ENCODE measurements at places on chromosomes 3 and 15. TPM values are rescaled to one million over a fixed set of nuclear protein-coding genes. Genes with fewer than 3 reads are reported as not detected.

- DNase-seq, result no peak
These were observed 1098.3 kb downstream of the NAALADL2 start for GRCh38 chr3:175957427-175957826.

DNA sequence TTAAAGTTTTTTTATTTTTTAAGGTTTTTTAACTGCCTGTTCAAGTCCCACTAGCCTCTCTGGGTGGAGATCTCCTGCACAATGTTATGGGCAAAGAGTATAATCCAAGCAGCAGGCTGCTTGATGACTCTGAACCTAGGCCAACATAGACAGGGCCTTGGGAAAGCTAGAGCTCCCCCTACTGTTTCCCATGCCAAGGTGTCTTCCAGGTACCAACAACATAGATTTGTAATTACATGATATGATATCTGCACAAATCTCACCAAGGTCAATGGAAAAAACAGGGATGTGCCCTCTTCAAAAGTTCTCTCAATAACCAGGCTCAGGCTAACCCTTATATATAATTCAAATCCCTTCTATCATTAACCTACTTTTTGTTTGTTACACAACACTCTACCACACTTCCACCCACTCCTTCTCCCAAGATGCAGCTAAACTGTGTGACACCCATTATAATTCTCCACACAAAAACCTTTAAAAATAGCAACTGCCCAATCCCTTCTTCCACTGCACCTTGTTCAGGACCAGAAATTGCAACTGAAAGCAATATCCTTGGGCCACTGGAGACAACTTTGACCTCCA, 43.8 kb downstream of the RBM15B start:
- DNase-seq, result peak; percentile 41

- DNase-seq, result no peak
These were observed 181.6 kb downstream of the EPHA6 start for GRCh38 chr3:96996009-96996408.

- no peak for DNase-seq
These were observed 134.6 kb downstream of the SLC25A26 start for GRCh38 chr3:66355394-66355793.

DNA sequence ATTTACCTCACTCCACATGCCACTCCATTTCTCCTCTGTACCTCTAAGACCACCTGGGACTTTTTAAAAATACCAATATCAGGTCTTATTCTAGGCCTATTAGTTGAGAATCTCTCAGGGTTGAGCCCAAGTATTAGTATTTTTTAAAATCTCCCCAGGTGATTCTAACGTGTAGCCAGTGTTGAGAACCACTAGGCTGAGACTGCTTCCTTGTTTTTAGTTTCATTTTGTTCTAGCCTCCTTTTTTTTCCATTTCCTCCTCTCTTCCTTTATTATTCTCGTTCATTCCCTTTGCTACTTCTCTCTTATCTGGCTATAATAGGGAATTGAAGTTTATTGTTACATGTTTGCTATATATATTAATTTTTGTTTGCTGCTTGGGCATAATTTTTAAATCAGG, 217.8 kb upstream of the CD96 start:
- no peak for DNase-seq

DNA sequence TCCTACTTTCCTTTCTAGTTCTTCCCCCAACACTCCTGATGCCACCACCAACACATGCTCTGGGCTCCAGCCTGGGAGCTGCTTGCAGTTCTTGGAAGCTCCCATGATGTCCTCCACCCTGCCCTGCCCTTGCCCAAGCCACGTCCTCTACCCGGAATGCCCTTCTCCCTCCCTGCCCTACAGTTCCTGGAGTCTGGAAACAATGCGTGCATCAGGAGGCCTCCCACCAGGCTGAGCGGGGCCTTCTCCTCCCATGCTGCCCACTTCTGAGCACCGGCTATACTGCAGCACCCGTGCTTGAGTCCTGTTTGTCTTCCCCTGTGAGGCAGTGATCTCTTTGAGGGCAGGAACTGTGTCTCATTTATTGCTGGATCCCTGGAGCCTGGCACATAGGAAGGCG, 44.6 kb downstream of the DGKG start:
- no peak for DNase-seq

DNA sequence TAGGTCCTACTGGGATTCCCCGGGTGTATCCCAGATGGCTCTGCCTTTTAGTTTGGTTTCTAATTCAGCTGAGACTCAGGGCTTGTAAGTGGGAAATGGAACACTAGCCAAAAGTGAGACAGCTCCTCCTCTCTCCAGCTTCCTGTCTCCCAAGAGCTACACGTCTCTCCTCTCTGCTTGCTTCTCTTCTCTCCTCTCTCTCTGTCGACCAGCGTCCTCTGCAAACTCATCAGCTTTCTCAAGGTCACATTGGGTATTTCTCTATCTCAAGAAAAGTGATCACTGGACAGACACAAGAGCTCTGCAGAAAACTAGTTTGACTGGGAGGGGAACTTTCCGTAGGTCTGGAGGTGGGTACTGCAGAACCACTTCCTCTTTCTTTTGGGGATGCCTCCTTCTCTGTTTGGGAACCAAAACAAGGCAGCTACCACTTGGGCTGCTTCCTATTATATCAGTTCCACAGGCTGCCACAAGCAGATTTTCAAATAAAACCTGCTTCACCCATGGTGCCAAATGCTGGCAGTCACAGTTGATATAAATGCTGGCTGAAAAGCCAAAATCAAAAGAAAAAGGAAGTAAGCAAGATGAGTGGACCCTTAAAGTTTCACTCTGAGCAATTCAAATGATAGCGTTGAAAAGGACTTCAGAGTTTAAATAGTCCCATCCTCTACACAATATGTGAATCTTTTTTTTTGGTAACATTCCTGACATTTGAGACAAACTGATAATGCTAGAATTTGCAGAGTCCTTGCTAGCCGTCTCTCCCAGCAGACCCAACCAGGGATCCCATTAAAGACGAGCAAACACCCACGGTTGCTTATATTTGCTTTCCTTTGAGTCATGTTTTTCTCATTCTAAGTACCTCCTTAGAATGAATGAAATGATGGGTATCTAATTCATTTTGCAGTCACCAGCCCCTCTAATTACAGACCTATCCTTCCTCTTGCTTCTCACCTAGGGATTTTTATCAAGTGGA, 7.2 kb upstream of the DYNC1LI1 start:
- peak; percentile 65 for DNase-seq

GRCh38 chr15:57205996-57206395, 170.3 kb upstream of the CGNL1 start:
- no peak for DNase-seq

GRCh38 chr3:27658741-27659140, 63.4 kb downstream of the EOMES start:
- no peak for DNase-seq

DNA sequence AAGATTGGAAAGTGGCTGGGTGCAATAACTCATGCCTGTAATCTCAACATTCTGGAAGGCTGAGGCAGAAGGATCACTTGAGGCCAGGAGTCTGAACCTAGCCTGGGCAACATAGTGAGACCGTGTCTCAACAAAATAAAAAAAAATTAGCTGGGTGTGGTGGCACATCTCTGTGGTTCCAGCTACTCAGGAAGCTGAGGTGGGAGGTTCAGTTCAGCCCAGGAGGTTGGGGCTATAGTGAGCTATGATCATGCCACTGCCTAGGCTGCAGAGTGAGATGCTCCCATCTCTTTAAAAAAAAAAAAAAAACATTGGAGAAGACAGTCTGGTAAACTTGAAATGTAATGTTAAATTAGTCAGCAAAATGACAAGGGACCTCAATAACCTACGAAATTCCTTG, 57.9 kb downstream of the STAG1 start:
- DNase-seq, result no peak

DNA sequence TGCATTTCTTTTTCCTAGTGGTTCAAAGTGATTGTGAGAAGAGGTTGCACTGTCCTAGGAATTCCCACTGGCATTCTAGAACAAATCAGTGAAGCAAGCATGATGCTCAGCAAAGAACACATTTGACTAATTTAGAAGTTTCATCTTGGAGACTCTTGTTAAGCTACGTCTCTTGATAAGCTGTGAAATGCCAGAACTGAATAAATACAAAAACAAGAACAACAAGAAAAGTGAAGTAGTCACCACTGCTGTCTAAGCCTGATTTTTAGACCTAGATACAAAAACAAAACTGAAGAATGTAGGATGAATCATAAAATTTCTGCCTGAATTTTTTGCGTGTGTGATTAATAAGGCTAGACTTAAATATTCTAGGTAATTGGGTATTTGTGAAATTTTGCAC, 1162.4 kb downstream of the TUSC7 start:
- DNase-seq, result peak; percentile 30

DNA sequence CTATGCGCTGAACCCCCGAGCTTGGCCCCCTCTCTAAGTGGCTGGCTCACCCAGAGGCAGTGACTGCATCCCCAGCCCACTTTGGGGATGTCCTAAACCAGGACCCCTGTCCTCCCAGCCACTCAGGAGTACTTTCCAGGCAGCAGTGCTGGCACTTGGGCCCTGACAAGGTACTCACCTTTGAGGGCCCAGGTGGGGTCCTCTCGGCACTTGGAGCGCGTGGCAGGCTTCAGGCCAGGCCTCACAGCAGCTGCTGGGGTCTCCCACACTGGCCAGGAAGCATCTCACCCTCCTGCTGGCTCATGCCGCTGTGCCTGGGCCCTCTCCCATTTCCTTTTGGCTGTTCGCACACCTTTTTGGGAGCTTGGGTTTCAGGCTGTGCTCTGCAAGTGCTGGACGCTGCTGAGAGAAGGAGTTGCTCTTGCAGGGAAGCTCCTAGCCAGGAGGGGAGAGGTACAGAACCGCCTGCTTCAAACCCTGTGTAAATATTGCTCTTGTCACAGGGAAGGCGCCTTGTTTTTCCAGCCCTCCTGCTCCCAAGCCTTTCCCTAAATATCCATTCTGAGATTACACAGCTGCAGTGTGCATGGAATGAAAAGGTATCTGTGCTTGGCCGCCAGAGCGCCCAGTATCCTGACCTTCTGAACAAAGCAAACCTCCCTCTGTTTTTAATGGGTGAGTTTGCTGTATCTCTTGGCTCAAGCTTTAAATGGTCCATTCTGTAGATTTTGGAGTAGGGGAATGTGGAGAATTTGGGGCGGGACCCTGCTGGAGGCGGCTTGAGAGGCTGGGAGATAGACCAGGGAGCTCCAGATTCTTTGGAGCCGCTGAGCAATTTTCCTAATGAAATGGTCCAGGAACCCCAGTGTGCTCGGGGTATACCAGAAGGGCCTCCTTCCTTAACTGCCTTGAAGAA, 45.6 kb downstream of the DNASE1L3 start:
- no peak for DNase-seq

GRCh38 chr3:138433892-138434275, 532 bp upstream of the ESYT3 start:
- DNase-seq, result no peak

- DNase-seq, result no peak
These were observed 7.9 kb downstream of the ANP32A start for GRCh38 chr15:68812597-68813431.

DNA sequence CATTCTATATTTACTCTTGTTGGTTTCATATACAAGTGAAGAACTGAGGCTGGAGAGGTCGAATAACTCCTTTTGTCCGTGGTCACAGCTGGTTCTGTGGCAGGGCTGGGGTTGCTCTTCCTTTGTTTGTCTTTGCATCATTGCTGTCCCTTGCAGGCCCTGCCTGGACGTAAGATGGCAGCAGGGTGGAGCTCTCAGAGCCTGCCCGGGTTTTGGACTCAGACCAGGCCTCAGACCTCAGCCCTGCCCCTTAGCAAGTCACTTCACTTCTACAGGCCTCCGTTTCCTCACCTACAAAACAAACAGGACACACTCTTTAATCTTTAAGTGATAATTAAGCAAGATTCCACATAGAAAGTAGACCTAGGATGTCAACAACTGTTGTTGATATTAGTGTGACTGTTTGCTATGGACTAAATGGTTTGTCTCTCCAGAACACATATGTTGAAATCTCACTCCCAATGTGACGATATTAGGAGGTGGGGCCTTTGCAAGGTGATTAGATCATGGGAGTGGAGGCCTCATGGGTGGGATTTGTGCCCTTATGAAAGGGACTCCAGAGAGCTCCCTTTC, 65.6 kb upstream of the PLXNA1 start:
- DNase-seq, result no peak

- peak; percentile 97 for DNase-seq
These were observed 40.5 kb downstream of the FILIP1L start for GRCh38 chr3:100073714-100074307.

GRCh38 chr3:58059349-58060321, 51.4 kb downstream of the FLNB start:
- peak; percentile 99 for DNase-seq

GRCh38 chr15:29917600-29918597, 95.6 kb upstream of the TJP1 start:
- DNase-seq, result peak; percentile 85

DNA sequence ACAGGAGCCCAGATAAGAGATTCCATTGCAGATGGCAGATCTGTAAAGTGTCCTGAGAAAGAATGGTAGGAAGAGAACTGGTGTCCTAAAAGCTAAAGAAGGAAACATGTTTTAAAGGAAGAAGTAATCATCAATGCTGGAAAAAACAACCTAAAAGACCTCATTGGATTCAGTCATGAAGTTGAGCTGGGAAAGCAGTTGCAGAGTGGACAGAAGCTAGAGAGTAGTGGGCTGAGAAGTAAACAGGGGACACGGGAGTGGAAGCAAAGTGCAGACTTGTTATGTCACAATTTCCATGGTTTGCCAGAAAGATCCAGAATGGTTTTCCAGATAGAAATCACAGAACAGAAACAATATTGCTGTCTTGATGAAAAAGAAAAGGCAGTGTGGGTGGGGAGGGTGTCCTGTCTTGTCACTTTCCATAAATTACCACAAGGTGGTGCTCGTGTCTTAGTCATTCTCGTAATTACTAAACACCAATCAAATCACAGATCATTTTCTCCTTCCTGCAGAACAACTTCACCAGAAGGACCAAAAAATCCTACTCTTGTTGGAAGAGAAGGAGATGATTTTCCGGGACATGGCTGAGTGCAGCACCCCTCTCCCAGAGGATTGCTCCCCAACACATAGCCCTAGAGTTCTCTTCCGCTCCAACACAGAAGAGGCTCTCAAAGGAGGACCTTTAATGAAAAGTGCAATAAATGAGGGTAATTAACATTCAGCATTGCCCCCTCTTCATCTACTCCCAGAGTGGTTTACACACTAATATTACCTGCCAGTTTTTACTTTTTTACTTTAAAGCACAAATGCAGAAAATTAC, 64.5 kb downstream of the KLHL25 start:
- DNase-seq, result peak; percentile 71

- no peak for DNase-seq
These were observed 122.8 kb downstream of the GMNC start for GRCh38 chr3:190739641-190740185.

The ERICH6 gene
- not detected for polyA plus RNA-seq

The FOXB1 gene
- polyA plus RNA-seq, result not detected

The EIF4E3 gene
- polyA plus RNA-seq, result 0.83 TPM

The CIAO2A gene
- 34.6 TPM for polyA plus RNA-seq

The MORC1 gene
- not detected for polyA plus RNA-seq

The XYLB gene
- polyA plus RNA-seq, result 2.3 TPM

The AADAC gene
- polyA plus RNA-seq, result not detected

The NANOGP8 gene
- polyA plus RNA-seq, result not detected

The IL5RA gene
- not detected for polyA plus RNA-seq
